T-helper 17 cell (primary cell): ENCODE measurements at places on chromosomes 5 and 9.

- H3K27me3 ChIP-seq = no peaks in the 10 kb centered on the region
- H3K4me3 ChIP-seq = no peak overlapping the region
- no peak for DNase-seq
- peaks cover 10% of the 10 kb centered on the region for H3K4me1 ChIP-seq
Measured at GRCh38 chr9:126361810-126362238, 35.2 kb downstream of the MVB12B start.

DNA sequence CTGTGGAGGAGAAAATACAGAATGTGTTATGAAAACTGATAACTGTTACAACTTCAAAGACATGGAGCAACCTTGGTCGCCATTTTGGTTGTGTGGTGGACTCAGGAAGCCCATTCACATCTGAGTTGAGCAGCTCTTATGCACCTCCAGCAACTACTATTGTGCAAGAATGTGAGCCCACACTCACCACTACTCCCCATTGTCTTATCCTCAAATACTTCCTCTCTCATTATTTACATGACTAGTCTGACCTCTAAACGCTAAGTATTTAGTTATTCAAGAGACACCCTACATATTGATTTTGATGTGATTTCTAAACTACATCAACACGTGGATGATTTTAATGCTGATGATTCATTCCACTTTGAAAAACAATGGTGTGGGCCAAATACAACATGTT lies 516.6 kb upstream of the CLINT1 start:
- no peak for DNase-seq
- no peaks in the 10 kb centered on the region for H3K4me1 ChIP-seq
- H3K27ac ChIP-seq = no peak overlapping the region
- no peaks in the 10 kb centered on the region for H3K36me3 ChIP-seq
- H3K27me3 ChIP-seq = peaks cover 4% of the 10 kb centered on the region
- no peak overlapping the region for H3K4me3 ChIP-seq

DNA sequence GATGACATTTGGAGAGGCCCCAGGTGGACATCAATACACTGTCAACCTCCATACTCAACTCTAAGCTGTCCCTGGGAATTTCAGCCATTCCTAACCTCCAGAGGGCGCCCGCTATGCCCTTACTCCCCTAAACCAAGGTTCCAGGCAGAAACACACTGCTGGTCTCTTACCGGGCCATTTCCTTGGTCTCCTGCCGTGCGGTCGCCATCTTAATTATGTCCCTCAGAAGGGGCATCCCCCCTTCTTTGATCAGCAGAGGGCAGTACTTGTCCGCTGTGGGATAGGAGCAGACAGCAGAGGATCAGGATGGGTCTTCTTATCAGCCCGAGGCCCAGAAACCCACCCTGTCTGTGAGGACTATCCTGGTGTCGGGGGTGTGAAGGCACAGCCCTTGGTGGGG lies 9.3 kb upstream of the ZDHHC12 start:
- H3K4me3 ChIP-seq = no peak overlapping the region
- DNase-seq = no peak
- no peak overlapping the region for H3K27ac ChIP-seq
- H3K4me1 ChIP-seq = peaks cover under 1% of the 10 kb centered on the region

DNA sequence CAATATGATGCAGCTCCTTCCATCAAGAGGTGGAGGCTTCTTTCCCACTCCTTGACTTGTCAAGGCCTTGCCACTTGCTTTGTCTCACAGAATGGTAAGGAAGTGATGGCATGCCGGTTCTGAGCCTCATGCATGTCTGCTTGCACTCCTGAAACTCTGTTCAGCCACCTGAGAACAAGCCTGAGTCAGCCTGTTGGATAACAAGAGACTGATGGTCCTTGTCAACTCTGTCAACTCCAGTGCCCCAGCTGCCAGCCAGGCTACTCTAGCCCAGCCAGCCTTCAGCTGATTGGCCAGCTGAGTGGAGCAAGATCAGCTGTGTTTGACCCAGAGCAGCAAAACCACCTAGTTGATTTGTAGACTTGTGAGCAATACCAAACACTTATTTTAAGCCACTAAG lies 4.4 kb upstream of the TENT4A start:
- H3K27ac ChIP-seq = no peak overlapping the region
- no peaks in the 10 kb centered on the region for H3K27me3 ChIP-seq
- no peak overlapping the region for H3K4me3 ChIP-seq
- H3K36me3 ChIP-seq = no peaks in the 10 kb centered on the region
- peaks cover 10% of the 10 kb centered on the region for H3K4me1 ChIP-seq

DNA sequence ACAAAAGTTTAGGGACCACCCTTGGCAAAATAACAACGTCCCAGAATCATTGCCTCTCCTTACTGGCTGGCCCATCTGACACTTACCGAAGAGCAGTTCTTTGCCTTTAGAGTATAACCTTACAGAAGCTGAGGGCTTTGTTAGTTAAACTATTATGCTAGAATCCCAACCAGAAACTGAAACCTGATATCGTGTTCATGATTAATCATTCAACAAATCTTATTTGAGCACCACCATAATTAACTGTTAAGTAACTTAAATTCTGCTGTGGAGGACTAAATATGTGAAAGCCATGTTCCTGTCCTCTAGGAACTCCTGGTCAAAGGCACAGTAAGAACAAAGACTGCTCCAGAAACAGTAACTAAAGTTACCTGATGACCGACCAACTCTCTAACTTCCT lies 104.9 kb downstream of the ARL15 start:
- no peaks in the 10 kb centered on the region for H3K27me3 ChIP-seq
- peaks cover 8% of the 10 kb centered on the region for H3K4me1 ChIP-seq
- no peaks in the 10 kb centered on the region for H3K36me3 ChIP-seq
- no peak for DNase-seq

- H3K36me3 ChIP-seq = no peaks in the 10 kb centered on the region
- no peaks in the 10 kb centered on the region for H3K4me1 ChIP-seq
- no peaks in the 10 kb centered on the region for H3K27me3 ChIP-seq
- DNase-seq = no peak
- H3K4me3 ChIP-seq = no peak overlapping the region
Measured at GRCh38 chr5:92372766-92373165, 989.6 kb upstream of the ARRDC3 start.
